ENCODE measurements at places on chromosomes 2 and 18.

GRCh38 chr18:54776282-54776977, 51.8 kb upstream of the RAB27B start:
- DNase-seq: no peak

DNA sequence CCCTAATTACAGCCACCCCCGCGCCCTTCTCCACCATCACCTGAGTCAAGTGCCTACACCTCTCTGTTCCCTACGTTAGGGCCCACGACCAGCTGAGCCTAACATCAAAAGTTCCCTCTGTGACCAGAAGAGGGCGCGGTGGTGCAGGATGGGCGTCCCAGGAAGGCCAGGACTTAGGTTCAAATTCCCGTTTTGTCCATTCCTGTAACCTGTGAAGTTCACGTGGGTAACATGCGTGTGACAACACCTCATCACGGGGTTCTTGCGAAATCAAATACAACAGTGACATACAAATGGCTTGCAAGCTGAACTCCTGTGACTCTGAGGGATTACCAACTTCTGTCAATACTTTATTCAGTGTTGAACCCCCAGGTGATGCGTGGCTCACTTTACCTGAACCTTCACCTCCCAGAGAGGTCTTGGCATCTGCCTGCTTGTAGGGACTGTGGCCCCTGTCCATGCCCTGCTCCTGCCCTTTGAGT, 207.9 kb downstream of the ARL4C start:
- DNase-seq: peak; percentile 28

- DNase-seq: no peak
Observed at GRCh38 chr2:187920511-187920910, 366.3 kb upstream of the TFPI start.

GRCh38 chr2:162029287-162029901, 44.6 kb downstream of the DPP4 start:
- DNase-seq: no peak

DNA sequence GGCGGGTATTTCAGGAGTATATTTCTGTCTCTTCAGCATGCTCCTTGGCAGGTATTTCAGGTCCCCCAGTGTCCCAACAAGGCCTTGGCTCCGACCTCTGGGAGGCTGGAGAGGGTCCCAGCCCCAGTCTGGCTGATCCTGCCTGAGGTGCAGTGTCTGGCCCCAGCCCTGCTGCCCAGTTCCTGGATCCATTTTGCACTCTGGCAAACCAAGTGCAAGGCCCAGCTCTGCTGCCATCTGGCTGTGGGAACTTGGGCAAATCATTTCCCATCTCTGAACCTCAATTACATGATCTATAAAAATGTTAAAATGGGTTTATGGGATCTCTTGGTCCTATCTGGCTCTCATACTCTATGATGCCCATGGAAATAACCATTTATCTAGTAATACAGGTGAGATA, 63.6 kb downstream of the ZBTB7C start:
- no peak for DNase-seq

- DNase-seq: no peak
Observed at GRCh38 chr2:126049461-126049860, 606.5 kb upstream of the GYPC start.

DNA sequence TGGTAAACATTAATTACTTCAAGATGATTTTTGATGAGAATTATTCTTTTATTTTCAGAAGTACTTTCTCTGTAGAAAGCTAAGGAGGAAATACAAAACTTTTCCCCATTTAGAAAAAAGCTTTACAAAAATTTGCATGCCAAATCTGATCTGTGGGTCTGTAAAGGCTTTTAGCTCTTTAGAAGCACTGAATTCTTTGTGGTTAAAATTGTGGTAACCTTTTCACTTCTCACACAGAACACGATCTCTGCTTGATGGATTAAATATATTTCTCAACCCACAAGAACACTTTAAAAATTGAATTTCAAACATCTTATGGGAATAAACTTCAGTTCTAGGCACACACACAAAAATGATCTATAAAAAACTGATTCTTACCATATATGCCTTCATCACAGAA, 63.7 kb downstream of the VIL1 start:
- no peak for DNase-seq

GRCh38 chr2:66899648-66900047, 464.7 kb downstream of the MEIS1 start:
- no peak for DNase-seq

- DNase-seq: no peak
Observed at GRCh38 chr18:31598021-31598805, 6.5 kb downstream of the TTR start.

DNA sequence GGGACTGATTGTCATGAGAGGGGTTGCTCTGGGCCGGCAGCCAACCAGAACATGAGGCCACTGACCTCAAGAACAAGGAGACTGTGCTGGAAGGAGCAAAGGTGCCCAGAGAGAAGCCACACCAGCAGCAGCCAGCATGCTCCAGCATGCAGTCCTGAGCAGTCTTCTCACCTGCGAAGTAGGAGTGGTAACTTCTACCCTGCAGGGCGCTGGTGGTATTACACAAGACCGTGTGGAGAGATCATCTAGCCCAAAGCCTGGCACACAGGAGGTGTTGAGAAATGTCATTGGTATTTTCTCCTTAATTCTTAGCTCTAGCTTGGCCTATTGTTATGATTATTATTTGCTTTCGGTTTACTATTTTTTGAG, 132.7 kb downstream of the TSN start:
- no peak for DNase-seq

DNA sequence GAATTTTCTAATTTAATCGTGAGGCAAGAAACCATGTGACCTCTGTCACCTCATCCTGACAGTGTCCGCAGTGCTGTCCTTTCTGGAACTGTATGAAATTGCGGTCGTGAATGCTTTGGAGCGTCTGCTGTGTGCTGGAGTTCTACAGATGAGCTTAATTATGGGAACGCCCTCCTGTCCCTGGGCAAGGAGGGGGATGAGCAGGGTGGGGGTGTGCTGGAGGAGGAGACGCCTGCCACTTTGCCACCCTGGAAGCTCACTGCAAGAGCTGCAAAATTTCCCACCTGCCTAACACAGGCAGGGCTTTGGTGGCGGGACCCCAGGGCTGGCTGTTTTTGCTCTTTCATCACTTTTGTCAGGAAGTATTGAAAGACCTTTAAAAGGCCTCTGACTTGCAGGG, 6.5 kb downstream of the LPIN1 start:
- DNase-seq: no peak

GRCh38 chr18:3713166-3713565, 263.2 kb downstream of the TGIF1 start:
- DNase-seq: no peak

GRCh38 chr2:20390524-20391123, 40.0 kb upstream of the PUM2 start:
- DNase-seq: no peak

GRCh38 chr2:45918463-45919159, 267.1 kb downstream of the PRKCE start:
- DNase-seq: peak; percentile 76

GRCh38 chr2:68846091-68846490, 25.1 kb downstream of the BMP10 start:
- DNase-seq: no peak

DNA sequence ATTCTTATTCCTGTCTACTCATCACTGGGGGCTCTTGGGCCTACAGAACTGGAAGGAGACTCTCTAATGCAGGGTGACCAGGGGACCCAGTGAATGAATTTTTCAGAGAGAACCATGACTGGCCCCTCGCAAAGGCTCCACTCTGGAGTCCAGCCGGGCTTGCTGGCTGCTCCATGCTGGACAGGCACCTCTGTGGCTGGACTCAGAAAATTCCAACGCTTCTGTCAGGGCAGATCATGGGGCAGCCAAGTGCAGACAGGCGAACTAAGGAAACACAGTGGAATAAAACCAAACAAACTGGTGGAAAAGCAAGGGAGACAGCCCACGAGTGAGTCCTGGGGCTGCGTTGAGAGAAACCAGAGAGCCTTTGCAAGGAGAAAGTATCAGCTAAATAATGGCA, 57.2 kb downstream of the ACAA2 start:
- DNase-seq: no peak

- no peak for DNase-seq
Observed at GRCh38 chr18:7117390-7118355, at the start of gene LAMA1. Gene LAMA1 (minus strand): TSS chr18:7117797. CDS start chr18:7117720, 77 bp downstream.

DNA sequence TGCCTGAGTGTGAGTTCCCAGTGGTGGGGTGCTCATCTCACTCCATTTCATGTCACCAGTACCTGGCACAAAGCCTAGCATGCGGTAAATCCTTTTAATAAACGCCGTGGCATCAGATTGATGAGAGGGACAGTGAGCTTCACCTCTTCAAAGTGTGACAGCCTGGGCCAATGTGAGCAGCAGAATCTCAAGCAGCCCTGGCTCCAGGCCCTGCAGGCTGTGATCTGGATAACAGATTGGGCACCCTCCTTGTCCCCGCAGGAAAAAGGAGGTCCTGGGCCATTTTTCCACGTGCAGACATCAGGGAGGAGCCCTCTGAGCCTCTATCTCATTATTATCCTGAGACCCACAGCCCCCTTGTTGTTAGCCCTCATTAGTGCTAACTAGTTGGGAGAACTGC, 34.8 kb downstream of the TET3 start:
- no peak for DNase-seq

GRCh38 chr2:54691445-54692135, 31.9 kb upstream of the EML6 start:
- DNase-seq: no peak

GRCh38 chr2:12716282-12717190, at the start of gene TRIB2:
Gene TRIB2 (plus strand): TSS chr2:12716936. CDS start chr2:12718308, 1,372 bp downstream.
- peak; percentile 94 for DNase-seq

DNA sequence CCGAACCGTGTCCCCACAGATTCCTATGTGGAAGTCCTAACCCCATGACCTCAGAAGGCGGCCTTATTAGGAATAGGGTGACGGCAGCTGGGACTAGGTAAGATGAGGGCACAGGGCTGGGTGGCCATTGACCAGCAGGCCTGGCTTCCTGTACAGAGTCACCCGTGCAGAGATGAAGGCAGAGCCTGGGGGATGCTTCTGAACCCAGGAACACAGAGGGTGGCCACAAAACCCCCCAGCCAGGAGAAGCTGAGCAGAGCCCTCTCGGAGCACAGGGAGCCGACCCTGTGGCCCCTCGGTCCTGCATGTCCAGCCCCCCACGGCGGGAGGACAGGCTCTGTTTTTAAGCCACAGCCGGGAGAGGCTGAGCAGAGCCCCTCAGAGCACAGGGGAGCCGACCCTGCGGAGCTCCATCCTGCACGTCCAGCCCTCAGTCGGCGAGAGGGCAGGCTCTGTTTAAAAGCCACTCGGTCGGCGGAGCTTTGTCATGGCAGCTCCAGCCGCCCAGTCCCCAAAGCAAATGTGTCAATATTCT, 2.7 kb downstream of the PDCD1 start:
- DNase-seq: no peak

DNA sequence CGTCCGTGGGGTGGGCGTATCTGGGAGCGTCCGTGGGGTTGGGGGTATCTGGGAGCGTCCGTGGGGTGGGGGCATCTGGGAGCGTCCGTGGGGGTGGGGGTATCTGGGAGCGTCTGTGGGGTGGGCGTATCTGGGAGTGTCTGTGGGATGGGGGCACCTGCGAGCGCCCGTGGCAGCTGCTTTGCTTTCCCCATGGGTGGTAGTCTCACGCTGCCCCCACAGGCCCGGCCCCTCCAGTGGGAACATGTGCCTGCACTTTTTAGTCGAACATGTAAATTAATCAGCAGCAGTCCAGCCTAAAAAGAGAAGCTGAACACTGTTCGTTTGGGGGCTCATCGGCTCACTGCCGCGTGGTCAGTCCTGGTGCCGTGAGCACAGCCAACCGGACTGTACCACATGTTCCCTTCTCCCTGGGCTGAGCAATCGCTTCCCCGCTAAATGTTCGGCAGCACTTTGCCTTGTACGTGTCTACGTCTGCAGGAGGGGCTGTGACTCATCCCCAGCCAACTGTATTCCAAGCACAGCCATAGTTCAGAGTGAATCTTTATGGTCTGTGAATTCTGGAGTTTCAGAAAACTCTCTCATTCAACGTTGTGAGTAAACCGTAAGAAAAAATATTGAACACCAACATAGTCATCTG, 271.5 kb downstream of the AGAP1 start:
- no peak for DNase-seq
